ENCODE measurements at places on chromosomes 3 and 15.

DNA sequence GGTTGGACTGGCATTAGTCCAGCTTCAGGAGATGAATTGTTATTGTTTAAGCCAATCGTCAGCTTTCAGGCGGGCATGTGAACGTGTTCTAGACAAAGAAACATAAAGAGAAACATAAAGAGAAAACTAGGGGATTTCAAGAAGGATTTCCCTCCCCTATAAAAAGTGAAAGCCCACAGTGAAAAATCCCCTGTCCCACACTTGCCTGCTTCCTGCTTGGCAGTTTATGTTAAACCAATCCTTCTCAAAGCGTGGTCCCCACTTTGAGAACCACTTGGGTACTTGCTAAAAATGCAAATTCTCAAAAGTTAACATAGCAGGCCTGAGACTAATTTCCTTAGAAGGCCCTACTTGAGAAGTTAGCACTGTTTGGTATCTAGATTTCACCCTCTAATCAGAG, 293.0 kb upstream of the SOX14 start:
- no peak for DNase-seq

DNA sequence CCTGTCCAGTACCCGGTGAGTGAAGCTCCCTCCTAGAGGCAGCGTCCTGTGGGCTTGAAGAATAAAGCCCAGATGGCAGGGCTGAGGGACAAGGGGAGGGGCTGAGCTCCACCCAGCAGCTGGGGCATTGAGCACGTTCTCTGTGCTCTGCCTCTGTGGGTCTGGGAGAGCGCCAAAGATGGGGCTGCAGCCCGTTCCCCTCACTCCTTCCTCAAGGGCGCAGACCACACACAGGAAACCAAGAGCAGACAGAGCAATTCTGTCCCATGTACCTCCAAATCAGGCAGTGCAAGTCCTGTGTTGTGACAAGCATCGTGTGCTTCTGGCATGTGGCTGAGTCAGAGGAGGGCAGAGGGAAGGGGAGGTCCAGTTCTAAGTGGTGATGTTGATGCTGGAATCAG, 15.7 kb upstream of the KIF23 start:
- DNase-seq = no peak

- DNase-seq = no peak
Observed at GRCh38 chr15:70418943-70419342, 321.2 kb upstream of the TLE3 start.

DNA sequence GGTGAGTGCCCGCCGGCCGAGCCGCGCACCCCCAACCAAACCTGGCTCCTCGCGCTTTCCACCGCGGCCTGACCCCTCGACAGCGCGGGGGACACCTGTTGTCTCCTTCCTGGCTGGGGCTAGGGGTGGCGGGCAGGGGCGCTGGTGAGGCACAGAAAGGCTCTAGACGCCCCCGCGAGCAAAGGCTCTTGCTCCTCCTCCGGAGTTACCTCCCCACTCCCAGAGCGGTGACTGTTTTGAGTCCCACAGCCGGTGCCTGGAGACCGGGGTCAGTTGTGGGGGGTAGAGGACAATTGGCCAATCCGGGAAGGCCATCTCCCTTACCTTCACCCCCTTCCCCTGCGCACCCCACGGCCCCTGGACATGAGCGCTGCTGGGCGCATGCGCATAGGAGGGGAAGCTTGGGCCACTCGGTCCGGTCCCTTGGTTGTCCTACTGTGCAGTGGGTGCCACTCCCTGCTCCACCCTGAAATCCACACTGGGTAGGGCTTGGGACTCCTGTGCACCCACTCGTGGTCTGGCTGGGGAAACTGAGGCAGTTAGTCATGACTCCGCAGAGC, 554 bp downstream of the CHST13 start:
- DNase-seq = no peak

DNA sequence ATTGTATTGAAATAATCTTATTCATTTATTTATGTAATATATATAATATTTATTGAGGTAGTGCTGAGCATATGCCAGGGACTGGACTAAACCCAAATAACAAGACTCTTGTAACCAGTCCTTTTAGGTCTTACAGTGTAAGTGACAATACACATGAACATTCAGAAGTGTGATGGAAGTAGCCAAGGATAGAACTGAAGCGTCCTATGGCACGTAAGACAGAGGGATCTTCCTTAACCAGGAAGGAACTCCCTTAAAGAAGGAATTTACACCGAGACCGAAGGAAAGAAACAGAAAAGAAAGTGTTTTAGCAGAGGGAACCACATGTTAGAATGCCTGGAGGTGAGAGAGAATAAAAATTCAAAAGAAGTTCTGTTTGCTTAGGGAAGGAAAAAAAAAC, 23.6 kb upstream of the CLDN1 start:
- no peak for DNase-seq

Data from stimulated activated CD8-positive, alpha-beta memory T cell treated with anti-CD3 and anti-CD28 coated beads, Interleukin-7, amount 100 ng/mL, for 48 hours (primary cell).